Midbrain (tissue), 1 donor: ENCODE measurements at places on chromosomes 2 and 18.

GRCh38 chr18:27771571-27771970 lies 405.4 kb downstream of the CDH2 start:
- DNase-seq, result no peak

DNA sequence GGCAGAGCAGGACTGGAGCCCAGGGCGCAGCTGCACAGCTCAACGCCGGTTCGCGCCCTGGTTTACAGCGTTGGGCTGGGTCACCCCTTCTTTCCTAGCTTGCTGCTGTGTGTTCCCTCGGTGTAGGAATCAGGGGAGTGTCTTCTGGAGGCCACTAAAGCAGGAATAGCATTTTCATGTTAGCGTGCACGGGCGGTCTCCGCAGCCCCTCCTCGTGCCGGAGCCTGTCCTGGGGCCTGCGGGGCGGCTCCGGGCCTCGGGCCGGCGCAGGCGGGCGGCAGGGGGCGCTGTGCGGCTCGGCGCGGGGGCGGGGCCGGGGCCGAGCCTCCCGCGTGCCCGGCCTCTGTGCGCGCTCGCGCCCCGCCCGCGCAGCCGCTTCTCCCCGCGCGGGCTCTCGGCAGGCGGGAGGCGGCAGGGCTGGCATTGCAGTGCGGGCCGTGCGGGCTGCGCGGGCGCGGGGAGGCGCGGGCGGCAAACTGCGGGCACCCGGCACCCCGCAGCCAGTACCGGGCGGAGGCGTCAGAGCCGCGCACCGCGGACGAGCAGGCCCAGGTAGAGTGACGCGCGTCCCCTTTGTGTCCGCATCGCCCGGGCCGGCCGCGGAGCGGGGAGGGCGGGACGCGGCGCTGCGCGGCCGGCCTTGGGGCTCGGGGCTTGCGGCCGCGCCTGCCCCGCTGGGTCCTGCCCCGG lies at the start of gene RNF144A:
TSS of gene RNF144A (plus strand) at position 342 of the 690 bp plus-strand sequence. CDS start 79,515 bp downstream, outside the sequence.
- DNase-seq, result peak; percentile 79

DNA sequence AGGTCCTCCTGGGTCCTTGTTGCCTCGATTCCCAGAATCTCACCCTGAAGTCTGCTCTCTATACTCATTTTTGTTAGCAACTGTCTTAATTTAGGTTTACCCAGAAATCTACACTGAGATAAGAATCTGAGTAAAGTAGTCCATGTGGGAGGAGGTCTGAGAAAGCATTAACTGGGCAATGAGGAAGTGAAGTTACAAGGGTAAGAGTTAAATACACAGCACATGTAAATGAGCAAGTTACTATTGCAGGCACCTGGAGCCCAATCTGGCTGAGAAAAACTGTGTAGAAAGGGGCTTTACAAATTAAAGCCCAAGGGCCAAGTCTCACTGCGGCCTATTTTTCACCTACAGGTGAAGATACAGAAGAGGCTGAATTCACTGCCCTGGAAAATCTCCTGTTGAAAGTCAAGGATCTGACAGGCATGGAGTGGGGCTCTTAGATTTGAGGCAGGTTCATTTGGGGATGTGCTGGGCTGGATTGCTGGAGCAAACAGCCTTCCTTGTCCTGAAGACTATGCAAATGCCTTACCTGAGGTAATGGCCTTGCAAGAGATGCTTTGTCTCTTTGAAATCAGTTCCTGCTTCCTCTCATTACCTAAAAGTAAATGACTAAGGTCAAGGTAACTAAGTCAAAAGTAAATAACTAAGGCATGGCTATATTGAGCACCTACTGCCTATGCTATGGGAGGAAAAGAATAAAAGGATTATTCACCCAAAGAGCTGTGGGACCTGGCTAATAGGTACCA lies 84.4 kb upstream of the DYNAP start:
- DNase-seq, result no peak

GRCh38 chr18:12861637-12862036 lies 22.4 kb downstream of the PTPN2 start:
- DNase-seq, result no peak

DNA sequence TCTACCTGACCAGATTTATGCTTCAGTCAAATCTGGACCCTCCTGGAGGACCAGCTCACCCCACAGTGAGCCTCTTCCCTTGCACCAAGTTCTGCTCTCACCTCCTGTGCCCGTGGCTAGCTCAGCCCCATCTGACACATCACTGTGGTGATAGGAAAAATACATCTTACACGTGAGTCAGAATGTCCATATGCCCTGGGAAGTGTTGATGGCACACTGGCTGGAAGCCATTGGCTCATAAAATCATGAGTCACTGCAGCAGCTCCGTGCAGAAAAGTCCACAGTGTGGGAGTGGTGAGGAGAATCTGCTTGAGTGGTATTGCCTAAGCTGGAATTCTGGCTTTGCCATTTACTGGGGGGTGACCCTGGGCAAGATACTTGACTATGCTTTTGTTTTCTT lies 42.6 kb upstream of the RAPGEF4 start:
- no peak for DNase-seq

- no peak for DNase-seq
Observed at GRCh38 chr2:237714690-237715458, 83.7 kb upstream of the RBM44 start.

DNA sequence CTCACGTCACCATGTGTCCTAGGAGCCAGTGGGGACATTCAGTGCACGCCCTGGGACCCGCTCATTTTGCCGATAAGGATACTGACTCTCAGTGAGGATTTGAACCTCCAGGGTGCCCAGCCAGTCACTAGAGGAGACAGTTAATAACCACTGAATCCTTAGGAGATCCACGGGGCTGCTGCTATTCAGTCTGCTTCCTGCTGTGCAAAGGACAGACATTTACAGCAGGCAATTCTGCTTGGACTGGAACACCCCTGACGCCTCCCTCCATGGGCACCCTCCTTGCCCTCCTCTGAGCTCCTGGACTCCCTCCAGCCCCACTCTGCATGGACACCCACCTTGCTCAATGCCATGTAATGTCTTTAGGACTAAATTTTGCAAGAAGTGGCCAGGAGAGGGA lies 265.5 kb downstream of the EIPR1 start:
- no peak for DNase-seq

- peak; percentile 33 for DNase-seq
Observed at GRCh38 chr2:9565436-9566153, 10.0 kb upstream of the ADAM17 start.

DNA sequence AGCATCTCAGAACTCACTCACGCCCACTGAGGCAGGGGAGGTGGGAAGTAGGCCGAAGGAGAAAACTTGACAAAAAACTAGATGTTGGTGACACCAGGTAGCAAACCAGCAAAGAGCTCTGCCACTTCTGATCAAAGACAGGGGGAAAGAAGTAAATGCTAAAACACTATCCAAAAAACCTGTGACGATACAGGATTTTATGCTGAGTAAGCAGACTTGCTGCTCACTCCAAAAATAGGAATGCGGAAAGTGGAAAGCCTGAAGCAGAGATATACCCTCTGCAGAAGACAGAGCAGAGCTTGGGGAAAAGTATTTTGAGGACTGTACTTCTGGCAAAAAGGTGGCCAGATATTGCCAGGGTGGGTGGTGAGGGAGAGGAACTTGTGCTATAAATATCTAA lies 73.3 kb upstream of the YPEL5 start:
- no peak for DNase-seq

DNA sequence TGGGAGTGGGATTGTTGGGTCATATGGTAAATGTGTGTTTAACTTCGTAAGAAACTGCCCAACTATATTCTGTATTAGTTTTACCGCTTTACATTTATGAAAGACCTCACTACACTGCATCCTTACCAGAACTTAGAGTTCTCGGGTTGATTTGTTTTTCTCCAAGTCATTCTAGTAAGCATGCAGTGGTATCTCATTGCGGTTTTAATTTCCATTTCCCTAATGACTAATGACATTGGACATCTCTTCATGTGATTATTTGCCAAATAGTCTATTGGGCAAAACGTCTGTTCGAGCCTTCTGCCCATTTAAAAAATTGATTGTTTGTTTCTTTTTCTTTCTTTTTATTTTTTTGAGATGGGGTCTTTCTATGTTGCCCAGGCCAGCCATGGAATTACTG lies 6.8 kb downstream of the FBLN7 start:
- no peak for DNase-seq

- DNase-seq, result no peak
Observed at GRCh38 chr2:3666613-3666975, 8.6 kb downstream of the ALLC start.

DNA sequence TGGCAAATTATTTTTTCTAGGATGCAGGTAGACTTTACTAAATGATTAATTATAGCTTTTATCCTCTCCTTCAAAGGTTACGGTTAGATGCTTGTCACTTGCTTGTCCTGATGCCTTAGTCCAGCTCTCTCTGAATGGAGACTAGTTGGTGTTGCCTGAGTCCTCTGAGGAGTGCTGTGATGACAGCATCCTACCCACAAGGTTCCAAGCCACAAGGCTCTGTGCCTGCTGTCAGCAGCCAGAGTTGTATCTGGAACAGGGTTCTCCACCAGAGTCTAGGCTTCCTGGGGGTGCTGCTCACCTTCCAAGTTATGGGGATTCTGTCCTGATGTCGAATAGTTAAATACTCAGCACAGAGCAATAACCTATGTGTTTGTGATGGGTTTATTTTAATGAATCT lies 125.7 kb downstream of the GALNT1 start:
- DNase-seq, result no peak

DNA sequence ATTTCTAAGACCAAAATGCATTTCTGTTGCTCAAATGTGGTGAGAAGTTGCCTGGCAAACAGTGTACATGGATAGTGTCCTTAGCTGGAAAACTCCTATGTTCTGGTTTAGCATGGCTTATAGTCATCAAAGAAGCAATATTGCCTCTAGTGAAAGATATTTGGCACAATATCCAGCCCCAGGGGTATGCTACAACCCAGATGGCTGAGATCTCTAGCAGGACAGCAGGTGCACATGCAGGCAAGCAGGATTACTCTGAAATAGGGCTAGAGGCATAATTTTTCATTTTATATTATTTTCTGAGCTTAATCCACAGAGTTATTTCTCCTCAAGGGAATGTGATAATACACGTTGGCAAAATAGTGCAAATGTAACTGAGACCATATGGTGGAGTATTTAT lies 34.0 kb downstream of the CCDC195 start:
- no peak for DNase-seq

DNA sequence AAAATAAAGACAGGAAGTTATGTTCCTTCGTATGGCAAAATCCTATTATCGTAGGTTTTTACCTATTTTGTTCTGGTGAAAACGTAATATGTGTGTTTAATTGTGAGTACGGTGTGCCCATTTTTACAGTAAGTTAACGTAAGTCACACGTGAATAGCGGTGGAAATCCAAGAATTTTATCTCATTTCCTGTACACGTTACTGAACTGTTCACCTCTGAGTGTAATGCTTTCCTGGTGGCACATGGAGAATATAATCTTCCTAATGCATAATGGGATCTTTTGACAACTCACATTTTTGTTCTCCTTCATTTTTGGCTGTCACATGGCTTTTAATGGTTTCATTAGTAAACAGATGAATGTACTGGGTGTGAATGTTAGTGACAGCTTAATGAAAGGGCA lies 28.2 kb downstream of the BCL2L11 start:
- DNase-seq, result no peak
